GM20000 (cell line): ENCODE measurements at places on chromosomes 2 and 18.

- DNase-seq = no peak
Observed at GRCh38 chr18:31325051-31325450, 7.1 kb downstream of the DSG1 start.

DNA sequence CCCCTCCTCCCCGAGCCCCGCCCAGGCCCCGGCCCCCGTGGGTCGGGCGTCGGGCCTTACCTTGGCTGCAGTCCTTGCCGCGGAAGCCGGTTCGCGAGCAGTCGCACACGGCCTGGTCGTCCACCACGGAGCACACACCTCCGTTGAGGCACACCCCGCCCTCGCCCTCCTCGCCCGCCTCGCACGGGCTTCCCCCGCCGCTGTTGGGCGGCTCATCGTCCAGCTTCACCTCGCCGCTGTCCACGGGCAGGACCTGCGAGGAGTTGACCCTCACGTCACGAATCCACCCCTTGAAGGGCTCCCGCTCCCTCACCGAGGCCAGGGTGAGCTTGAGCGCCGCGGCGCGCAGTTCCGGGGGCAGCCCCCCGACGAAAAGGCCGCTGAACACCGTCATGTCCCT is 4.5 kb downstream of the NRXN1 start:
- DNase-seq = no peak

- no peak for DNase-seq
Observed at GRCh38 chr2:45337481-45337880, 273.6 kb downstream of the SRBD1 start.

DNA sequence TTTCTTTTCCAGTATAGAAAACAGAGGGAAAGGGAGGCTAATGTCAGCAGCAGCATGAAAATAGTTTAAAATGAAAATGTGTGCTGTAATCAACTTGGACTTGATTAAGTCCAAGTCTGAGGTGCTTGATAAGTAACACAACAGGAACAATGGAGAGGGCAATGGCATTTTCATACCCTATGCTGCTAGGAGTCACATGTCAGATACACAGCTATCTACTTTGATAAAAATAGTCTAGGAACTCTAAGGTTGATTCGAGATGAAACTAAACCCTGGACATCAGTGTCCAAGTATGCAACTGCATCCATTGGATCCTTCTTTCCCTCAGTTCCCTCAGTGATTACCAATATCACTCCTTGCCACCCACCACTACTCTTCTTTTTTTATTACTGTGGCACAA is 4.6 kb upstream of the C18orf63 start:
- no peak for DNase-seq

DNA sequence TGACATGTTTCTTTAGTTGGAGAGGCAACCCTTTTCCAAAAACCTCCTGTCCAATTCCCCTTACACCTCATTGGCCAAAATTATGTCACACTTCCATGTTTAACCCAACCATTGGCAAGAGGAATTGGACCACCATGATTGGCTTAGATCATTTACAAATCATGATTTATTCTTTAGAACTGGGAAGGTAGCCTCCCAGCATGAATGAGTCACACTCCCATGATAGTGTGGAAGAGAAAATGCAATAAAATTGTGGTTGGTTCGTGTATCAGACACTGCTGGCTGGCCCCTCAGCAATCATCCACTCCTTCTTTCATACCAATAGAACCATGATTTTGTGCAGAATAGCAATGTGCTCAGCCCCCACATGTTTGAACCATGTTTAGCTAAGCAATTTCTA is 156.6 kb upstream of the ACVR2A start:
- DNase-seq = no peak

DNA sequence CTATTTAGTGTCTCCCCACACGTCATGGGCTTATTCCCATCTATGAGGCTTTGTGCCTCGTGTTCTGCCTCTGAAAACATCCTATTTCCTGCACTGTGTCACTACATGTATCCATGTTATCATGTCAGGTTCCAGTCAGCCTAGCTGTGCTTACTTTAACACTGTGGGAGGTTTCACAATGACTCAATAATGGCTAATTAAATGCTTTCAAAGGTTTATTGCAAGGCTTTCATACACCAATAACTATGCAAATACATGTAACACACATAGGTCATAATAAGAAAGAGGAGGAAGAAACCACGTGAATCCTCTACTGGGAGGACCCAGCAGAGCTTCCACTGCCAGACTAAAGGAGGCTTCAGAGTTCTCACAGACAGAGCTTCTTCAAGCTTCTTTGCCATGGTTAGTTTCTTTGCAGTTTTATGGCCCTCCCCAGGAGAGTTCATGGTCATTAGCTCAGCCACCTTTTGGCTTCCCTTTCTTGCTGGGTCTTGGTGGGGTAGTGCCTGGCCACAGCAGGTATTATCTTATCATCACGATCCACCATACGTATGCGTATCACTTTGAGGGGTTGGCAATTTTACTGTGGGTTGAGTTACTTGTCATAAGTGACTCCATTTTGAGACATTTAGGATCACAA is 5.1 kb upstream of the COLEC12 start:
- peak; percentile 77 for DNase-seq

DNA sequence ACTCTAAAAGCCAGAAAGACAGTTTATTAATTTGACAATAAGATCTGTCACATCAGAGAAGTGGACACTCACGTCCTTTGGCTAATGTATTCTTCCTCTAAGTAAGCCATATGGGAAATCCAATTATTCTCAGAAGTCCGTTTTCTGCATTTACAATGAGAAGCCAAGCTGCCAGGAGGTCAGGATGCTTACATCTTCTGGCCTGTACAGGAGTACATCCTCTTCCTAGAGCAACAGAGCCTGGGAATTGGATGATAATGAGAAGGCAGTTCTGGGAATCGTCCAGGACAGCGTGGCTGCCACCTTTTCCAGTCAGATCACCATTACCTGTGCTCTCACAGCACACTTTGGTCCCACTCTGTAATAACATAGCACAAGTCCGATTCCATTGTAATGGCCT is 5.2 kb downstream of the RAPGEF4 start:
- DNase-seq = no peak

GRCh38 chr2:127208313-127208712 is 11.8 kb downstream of the CYP27C1 start:
- DNase-seq = no peak

DNA sequence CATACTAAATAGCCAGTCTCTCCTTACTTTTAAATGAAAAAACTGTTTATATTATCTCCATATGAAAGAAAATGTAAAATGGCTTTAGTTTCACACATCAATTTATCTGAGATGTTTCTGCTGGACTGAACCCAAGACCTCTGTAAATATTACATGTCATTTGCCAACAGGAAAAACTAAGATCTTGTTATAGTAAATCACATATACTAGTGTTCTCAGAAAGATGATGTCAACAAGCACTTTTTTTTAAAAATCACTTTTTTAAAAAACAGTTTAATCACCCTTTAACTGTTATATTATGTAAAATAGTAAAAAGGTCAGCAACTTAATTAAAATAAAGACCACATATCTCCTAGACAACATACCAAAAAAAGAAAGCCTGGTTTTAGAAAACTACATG is 46.3 kb downstream of the PTPN2 start:
- DNase-seq = no peak

GRCh38 chr2:231138699-231139098 is 13.9 kb upstream of the HTR2B start:
- DNase-seq = no peak
